ENCODE measurements at places on chromosomes 12 and 14.
A peak's percentile ranks its signal among the peaks of the same experiment; 100 is the strongest.

DNA sequence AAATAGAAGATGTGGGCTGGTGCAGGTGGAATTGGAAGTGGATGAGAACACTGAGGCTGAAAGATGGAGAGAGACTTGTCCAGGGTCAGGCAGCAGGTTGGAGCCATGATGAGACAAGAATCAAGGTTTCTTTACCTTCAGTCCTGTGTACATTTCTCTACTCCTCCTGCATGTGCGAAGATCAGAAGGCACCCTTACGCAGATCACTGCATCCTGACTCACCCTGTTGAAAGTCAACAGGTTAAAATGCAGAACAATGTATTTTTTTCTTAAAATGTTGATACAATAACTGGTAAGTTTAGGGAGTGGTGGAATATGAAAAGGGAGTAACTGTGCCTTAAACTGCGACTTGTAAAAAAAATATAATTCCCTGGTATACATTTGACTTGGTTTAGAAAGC lies 47.8 kb downstream of the TESPA1 start:
- no peak for DNase-seq

DNA sequence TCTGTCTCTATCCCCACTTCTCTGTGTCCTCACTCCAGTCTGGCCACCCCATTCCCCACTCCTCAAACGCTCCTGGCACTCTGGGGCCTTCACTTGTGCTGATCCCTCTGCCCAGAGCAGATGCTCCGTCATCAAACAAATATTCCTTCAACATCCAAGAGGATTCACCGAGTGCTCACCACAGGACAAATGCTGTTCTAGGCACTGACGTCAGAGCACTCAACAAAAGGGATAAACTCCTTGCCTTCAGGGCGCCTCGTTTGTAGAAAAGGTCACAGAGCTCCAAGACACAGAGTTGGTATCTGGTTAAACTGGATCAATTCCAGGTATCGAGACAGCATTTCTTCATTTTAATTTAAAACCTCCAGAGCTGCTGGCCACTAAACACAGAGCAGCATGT lies 35.3 kb downstream of the PSMC1 start:
- no peak for DNase-seq

DNA sequence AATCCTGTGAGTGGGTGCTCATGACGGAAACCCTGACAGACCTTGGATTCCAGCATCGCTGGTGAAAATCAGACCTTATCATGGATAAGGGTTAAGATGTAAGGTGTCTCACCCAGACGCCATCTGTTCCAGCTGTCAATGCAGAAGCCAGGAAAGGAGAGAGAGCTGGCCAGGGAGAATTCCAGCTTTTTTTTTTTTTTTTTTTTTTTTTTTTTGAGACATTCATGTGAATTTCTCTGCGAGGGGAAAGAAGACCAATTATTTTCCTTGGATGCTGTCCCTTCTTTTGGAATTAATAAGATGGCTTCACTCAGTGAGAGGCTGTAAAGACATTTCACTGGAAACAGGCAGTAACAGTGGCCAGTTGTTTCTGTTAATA lies 1.8 kb downstream of the TRAF3 start:
- no peak for DNase-seq

GRCh38 chr14:70045844-70046535 lies 142.8 kb downstream of the SLC8A3 start:
- DNase-seq = peak; percentile 42

GRCh38 chr14:102683399-102684297 lies 91.2 kb downstream of the RCOR1 start:
- DNase-seq = no peak

- DNase-seq = no peak
Measured at GRCh38 chr12:111166779-111167540, 201.9 kb downstream of the PHETA1 start.

DNA sequence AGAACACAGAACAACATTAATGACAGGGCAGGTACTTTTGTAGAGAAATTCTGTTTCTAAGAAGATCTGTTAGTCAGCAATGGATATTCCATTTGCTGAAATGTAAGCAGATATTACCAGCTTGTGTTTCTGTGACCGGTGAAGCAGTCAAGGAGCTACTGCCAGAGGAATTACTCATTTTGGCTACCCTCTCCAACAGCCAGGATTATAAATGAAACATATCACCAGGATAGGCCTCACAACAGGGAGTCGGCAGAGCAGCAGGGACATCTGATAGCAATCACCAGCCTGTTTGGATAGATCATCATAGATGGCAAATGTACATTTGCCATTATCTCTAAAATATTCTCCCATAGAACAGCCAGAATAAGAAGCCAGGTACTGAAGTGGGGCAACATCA lies 440.7 kb downstream of the KCNH5 start:
- no peak for DNase-seq

DNA sequence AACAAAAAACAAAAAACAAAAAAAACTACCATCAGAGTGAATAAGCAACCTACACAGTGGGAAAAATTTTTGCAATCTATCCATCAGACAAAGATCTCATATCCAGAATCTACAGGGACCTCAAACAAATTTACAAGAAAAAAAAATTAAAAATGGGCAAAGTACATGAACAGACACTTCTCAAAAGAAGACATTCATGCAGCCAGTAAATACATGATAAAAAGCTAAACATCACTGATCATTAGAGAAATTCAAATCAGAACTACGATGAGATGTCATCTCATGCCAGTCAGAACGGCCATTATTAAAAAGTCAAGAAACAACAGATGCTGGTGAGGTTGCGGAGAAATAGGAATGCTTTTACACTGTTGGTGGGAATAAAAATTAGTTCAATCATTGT lies 466.5 kb upstream of the ATXN7L3B start:
- DNase-seq = no peak

GRCh38 chr14:89504602-89505313 lies 87.7 kb upstream of the FOXN3 start:
- DNase-seq = no peak

DNA sequence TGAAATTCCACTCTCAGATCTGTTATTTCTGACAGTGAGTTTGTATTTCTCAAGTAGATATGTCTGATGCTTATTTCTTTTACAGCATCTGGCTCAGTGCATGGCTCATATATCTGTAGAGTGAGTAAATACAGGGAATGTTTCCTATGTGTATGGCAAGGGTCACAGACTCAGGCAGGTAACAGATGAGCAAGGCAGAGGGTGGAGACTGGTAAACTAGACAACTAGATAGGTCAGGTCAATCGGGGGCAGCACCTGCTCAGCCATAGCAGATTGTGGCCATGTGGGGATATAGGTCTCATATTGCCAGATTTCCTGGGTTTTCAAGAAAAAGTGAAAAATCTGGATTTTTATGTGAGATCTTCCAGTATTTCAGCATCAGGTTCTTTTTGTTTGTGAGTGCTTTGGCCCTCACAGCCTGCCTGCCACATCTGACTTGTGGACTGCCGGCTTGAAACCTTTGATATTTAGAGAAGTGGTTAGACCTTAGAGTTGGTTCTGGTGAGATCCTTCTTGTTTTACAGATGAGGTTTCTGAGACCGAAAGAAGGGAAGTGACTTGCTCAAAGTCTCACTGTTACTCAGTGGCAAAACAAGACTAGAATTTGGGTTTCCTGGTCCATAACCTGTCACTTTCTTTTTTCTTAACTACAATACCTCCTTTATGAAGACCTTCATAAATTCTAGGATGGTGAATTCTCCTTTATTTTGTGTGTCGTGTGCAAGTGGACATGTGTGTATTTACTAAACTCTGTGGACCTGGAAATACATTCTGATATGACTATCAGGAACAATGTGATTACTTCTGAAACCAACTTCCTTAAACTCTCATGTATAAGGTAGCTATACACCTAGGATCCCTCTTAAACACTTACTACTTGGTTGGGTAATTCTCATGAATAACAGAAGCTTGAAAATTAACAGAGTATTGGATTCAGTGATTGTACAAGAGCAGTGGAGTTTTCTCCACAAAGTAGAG lies 34.4 kb downstream of the PROX2 start:
- no peak for DNase-seq

GRCh38 chr12:131751335-131751734 lies 40.4 kb downstream of the SFSWAP start:
- no peak for DNase-seq

- no peak for DNase-seq
Measured at GRCh38 chr12:93403988-93404803, 26.5 kb downstream of the NUDT4 start.

DNA sequence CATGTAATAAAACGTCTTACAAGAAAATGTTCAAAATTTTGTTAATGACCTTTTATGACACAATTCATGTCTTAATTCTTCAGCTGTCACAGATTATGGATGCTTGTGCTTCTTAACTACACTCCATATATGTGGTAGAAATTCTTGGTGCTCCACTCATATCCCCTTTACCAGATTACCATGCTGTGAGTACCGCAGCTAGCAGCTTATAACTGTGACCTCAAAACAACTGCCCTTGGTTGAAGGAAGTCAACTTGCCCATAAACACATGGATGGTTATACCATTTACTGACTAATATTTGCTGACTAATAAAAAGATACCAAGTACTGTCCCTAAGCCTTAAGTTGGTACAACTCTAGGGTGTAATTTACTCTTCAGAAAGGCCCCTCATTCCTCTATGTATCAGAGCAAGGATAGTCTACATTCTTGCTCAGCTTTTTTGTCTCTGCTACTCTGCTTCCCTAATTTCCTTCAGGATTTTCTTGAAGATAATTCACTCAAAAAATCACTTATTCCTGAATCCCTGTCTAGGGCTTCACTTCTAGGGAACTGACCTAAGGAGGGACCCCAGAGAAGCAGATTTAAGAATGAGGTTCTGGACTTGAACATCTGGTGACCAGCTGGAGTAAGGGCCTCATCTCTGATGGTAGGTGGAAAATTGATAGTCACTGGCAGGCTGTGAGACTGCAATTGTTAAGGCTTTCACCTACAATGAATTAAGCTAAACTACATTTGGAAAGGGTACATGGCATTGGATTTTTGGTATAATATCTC lies 152.3 kb downstream of the SLC6A15 start:
- DNase-seq = no peak

- DNase-seq = no peak
Measured at GRCh38 chr12:109201496-109201885, 85.1 kb downstream of the ACACB start.

DNA sequence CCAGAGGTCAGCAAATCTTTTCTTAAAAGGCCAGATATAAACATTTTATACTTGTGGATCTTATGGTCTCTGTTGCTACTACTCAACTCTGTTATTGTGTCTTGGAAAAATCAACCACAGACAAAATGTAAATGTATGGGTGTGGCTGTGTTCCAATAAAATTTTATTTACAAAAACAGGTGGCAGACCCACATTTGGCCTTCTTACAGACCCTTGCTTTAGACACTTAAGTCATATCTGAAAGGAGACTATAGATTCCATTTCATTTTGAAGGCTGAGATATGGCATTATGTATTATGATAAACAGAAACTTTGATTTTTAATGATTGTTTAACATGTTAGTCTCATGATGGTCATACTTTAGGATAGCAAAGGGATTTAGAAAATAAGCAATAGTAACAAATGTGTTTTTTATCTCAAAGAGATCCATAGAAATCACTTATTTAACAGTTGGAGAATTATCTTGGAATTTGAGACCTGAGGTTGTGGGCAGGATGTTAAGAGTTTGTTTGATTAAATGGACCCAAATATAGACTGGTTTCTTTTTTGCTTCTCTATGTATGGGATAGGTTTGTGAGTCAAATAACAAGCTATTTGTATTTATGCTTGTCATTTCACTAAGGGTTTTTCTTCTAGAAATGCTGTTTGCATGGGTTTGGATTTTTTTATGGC lies 51.2 kb downstream of the PPFIBP1 start:
- no peak for DNase-seq

- DNase-seq = no peak
Measured at GRCh38 chr12:92289629-92290349, 144.1 kb upstream of the BTG1 start.

GRCh38 chr14:68940614-68941185 lies 38.4 kb downstream of the ACTN1 start:
- no peak for DNase-seq

- DNase-seq = no peak
Measured at GRCh38 chr14:52354242-52354641, 40.1 kb downstream of the PTGER2 start.

GRCh38 chr14:56400109-56400825 lies 179.3 kb upstream of the TMEM260 start:
- no peak for DNase-seq

- no peak for DNase-seq
Measured at GRCh38 chr12:27025116-27025515, 2.8 kb downstream of the MED21 start.

- DNase-seq = no peak
Measured at GRCh38 chr14:35243956-35244355, 48.2 kb upstream of the PSMA6 start.

- no peak for DNase-seq
Measured at GRCh38 chr12:104746467-104747088, 211.5 kb downstream of the SLC41A2 start.

GRCh38 chr12:32399370-32400113 lies at the start of gene FGD4:
TSS of gene FGD4 (plus strand) at chr12:32399558.
- DNase-seq = peak; percentile 34

- DNase-seq = no peak
Measured at GRCh38 chr12:57479043-57479375, 657 bp downstream of the ARHGAP9 start.

- DNase-seq = no peak
Measured at GRCh38 chr12:11711651-11712327, 62.3 kb downstream of the ETV6 start.

DNA sequence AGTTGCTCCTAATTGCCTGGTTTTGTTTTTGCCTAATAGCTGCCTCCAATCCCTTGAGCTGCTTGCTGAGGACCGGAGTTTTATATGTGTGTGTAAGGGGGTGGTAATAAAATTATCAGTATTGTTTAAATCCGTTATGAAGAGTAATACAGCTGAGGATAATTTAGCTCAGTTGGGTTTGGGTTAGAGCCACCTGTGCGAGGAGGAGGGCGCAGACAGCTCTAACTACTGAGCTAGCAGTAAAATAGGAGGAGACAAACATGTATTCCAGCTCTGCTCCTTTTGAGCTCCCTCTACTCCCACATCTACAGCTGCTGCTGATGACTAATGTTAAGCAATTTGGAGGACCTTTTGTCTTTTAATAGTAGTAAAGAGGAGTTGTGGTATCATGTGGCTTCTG lies 61.5 kb downstream of the SPATS2 start:
- DNase-seq = no peak

Data from cerebellar nuclear complex (tissue), 1 donor.